CD4-positive, alpha-beta T cell (primary cell): ENCODE measurements at places on chromosomes 2 and 18.

DNA sequence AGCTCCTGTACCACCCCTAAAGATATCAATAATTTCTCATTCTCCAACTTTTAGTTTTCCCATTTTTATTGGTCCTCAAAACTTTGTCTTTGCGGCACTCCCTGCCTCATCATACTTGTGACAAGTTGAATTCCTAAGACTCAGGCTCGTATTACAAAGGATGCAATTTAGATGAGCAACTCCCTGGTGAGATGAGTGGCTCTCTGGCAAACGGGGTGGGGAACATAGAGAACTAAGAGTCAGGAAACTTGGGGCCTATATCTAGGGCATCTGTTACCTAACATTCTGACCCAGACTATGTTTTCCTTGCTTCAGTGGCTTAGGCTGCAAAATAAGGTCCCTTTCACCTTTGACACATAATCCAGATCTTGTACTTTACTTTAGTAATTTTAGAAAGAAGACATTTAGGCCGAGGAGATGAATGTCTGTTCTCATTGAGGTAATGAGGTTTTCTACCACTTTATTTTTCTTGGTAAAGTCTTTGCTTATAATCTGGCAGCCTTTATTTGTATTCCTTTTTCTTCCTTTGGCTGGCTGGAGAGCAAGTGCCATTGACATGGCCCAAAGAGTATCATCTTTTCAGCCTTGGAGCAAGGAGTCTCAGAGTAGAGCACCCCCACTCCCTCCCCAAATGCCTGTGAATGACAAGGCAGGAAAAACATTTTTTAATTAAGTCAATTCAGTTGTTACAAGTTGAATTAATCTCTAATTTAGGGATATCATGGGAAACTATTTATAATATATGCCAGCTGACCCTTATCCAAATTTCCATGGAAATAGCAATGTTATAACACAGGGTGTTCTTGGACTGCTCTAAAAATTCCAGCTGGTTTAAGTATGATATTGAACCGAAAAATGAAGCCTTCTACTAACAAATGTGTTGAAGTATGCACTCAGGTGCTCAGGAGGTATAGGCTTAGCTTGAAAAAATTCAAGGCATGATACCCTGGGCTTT lies 15.2 kb downstream of the TSPYL6 start:
- no peaks in the 10 kb centered on the region for H3K36me3 ChIP-seq
- no peak for DNase-seq
- H3K4me1 ChIP-seq: no peaks in the 10 kb centered on the region

DNA sequence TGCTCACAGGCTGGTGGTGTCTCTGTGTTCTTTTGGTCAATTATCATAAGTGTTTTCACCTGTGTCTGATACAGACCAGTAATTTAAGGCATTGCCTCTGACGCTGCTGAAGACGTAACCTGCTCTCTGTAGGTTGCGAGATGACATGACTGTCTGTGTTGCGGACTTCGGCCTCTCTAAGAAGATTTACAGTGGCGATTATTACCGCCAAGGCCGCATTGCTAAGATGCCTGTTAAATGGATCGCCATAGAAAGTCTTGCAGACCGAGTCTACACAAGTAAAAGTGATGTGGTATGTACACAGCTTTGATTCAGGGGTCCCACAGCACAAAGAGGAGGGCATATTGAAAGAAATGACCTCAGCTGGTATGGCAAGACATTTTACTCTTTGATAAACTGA lies 33.8 kb upstream of the TMEM87B start:
- no peak overlapping the region for H3K27ac ChIP-seq
- H3K4me1 ChIP-seq: no peaks in the 10 kb centered on the region
- no peak overlapping the region for H3K4me3 ChIP-seq

DNA sequence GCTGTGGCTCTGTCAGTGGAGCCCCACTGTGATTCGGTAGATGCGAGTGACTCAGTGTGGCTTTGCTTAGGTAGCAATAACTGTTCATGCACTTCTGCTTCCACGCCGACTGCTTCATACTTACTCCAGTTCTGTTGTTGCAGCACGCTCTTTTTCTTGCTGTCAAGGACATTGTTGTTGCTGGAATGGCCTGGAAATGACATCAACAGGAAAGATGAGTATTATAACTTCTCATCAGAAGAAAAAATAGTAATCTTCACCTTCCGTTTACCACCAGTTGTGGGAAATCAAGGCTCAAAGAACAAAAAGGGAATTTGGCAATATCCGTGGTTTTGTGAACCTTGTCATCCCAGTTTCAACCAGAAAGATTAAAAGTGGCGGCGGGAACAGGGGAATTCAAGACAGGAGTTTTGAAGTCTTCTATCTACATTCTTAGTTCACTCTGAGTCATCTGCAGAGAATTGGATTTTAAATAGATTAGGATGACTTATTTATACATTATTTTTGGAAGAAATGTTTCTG lies 8.3 kb downstream of the TM4SF20 start:
- H3K27me3 ChIP-seq: no peaks in the 10 kb centered on the region
- H3K36me3 ChIP-seq: no peaks in the 10 kb centered on the region
- no peaks in the 10 kb centered on the region for H3K4me1 ChIP-seq
- no peak overlapping the region for H3K27ac ChIP-seq
- no peak for DNase-seq

DNA sequence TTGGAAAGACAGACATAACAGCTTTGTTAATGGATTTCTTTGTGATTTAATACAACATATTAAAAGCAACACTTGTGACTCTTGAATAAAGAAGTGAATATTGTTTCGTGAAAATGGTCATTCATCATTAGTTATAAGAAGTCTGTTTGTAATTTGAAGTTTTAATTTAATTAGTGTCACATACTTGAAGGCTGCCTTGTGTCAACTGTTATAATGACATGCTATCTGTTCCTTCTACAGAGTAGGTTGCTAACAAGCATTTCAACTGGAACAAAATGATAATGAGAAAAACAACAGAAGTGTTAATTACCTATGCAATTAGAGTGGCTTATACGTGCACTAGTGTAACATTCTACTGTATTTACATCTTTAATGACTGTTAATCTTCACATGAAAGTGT lies 624.7 kb downstream of the LRP1B start:
- no peaks in the 10 kb centered on the region for H3K36me3 ChIP-seq
- no peak overlapping the region for H3K27ac ChIP-seq
- no peaks in the 10 kb centered on the region for H3K4me1 ChIP-seq
- H3K27me3 ChIP-seq: no peaks in the 10 kb centered on the region
- DNase-seq: no peak

DNA sequence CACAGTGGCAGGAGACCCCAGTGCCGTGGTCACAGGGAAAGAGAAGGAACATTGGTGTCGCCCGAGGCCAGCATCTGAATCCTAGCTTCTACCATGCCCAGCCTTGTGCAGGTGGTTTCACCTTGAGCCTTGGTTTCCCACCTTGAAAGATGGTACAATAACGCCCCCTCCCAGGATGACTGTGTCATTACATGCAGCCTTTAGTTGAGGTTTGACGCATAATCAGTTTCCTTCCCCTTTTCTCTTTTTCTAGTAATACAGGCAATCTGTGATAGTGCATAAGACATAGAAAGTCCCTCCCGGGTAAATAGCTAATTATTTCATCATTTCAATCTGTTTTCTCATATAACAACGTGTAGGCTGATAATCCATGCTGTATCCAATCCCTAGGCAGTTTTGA lies 29.8 kb upstream of the ZNF407 start:
- no peaks in the 10 kb centered on the region for H3K4me1 ChIP-seq
- peaks cover 4% of the 10 kb centered on the region for H3K27me3 ChIP-seq
- no peak overlapping the region for H3K27ac ChIP-seq
- H3K4me3 ChIP-seq: no peak overlapping the region
- DNase-seq: no peak
- H3K36me3 ChIP-seq: no peaks in the 10 kb centered on the region

- no peaks in the 10 kb centered on the region for H3K27me3 ChIP-seq
- no peaks in the 10 kb centered on the region for H3K4me1 ChIP-seq
- no peaks in the 10 kb centered on the region for H3K36me3 ChIP-seq
- H3K27ac ChIP-seq: no peak overlapping the region
- DNase-seq: no peak
Measured at GRCh38 chr2:186950694-186951093, 101.7 kb upstream of the ZSWIM2 start.

DNA sequence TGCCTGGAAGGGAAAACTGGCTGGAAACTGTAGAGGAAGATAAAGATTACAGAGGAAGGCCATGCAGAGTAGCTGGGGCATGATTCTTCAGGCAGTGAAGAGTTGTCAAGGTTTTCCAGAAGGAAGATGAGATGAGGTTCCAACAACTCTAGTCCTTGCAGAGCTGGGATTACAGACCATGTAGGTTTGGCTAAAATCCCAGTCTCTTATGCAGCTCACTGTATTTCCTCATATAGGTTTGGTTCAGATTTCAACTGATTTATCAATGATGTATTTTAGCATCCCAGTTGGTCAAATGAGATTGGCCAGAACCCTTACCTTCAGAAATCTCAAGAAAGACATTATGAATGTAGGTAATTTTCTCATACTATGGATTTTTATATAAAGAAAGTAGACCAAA lies 16.4 kb downstream of the FAP start:
- peaks cover 5% of the 10 kb centered on the region for H3K27me3 ChIP-seq
- DNase-seq: no peak
- H3K4me1 ChIP-seq: no peaks in the 10 kb centered on the region
- H3K27ac ChIP-seq: no peak overlapping the region

GRCh38 chr2:26169226-26169625 lies 3.7 kb upstream of the GAREM2 start:
- no peak overlapping the region for H3K27ac ChIP-seq
- H3K4me3 ChIP-seq: no peak overlapping the region
- peaks cover 22% of the 10 kb centered on the region for H3K27me3 ChIP-seq
- no peak for DNase-seq
- no peaks in the 10 kb centered on the region for H3K36me3 ChIP-seq
- peaks cover 19% of the 10 kb centered on the region for H3K4me1 ChIP-seq

GRCh38 chr2:72681016-72681995 lies 144.5 kb downstream of the EXOC6B start:
- DNase-seq: no peak
- no peaks in the 10 kb centered on the region for H3K4me1 ChIP-seq
- no peak overlapping the region for H3K27ac ChIP-seq

DNA sequence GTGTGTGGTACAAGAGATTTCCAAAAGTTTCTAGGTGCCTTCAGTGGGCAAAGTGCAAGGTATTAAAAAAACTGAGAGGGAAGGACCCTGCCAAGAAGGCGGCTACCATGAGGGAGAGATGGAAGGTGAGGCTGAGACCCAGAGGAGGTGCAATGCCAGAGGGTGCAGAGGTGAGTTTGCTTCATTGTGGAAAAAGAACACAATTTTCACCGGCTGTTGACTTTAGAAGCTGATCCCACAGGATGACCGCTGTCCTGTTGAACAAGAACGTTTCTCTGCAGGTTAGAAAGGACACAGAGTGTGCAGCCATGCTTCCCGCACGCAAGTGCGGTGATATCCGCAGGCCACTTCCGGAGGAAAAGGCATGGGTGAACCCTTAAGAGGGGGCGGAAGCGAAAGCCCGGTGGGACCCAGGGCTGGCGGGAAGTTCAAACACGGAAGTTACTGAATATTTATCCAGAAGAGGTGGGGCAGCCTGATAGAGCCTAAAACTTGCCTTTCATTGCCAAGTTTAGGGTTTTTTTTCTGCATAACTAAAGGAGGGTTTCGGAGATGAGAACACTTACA lies 16.6 kb downstream of the SP110 start:
- no peaks in the 10 kb centered on the region for H3K27me3 ChIP-seq
- DNase-seq: no peak
- H3K36me3 ChIP-seq: peaks cover 93% of the 10 kb centered on the region

GRCh38 chr18:60445341-60445740 lies 72.8 kb upstream of the MC4R start:
- H3K27me3 ChIP-seq: no peaks in the 10 kb centered on the region
- no peak overlapping the region for H3K4me3 ChIP-seq
- no peaks in the 10 kb centered on the region for H3K4me1 ChIP-seq
- no peaks in the 10 kb centered on the region for H3K36me3 ChIP-seq
- no peak for DNase-seq

GRCh38 chr2:100339823-100340222 lies 17.5 kb upstream of the LONRF2 start:
- no peak overlapping the region for H3K27ac ChIP-seq
- peaks cover 11% of the 10 kb centered on the region for H3K27me3 ChIP-seq
- H3K36me3 ChIP-seq: no peaks in the 10 kb centered on the region
- no peak overlapping the region for H3K4me3 ChIP-seq
- DNase-seq: no peak
